ENCODE measurements at places on chromosomes 7 and 10.

- no peak for DNase-seq
Observed at GRCh38 chr7:25544254-25544653, 316.0 kb upstream of the NPVF start.

DNA sequence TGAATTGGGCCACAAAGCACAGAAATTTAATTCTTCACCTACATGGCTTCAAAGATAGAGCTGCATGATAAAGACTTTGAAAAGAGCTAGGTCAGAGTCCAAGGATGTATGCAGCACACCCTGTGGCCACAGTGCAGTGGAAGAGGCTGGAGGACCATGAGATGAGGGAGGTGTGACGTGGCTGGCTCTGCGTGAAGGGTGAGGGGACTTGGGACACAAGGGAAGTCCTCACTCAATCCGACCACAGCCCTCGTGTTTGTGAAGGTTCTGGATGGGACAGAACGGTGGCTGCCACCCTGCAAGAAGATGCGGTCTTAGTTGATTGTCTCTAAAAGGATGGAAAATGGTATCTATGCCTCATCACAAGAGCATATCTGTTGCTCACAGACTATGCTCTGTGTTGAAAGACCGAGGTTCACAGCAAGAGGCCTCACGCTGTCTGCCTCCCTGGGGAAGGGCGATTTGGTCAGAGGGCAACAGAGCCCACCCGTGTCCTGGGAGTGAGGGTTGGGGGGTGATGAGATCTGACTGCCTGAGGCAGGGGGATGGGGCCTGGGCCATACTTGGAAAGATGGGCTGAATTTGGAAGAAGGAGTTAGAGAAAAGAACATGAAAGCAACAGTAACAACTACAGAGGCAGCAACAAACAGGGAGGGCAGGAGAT is 174.4 kb upstream of the SHH start:
- DNase-seq, result no peak

DNA sequence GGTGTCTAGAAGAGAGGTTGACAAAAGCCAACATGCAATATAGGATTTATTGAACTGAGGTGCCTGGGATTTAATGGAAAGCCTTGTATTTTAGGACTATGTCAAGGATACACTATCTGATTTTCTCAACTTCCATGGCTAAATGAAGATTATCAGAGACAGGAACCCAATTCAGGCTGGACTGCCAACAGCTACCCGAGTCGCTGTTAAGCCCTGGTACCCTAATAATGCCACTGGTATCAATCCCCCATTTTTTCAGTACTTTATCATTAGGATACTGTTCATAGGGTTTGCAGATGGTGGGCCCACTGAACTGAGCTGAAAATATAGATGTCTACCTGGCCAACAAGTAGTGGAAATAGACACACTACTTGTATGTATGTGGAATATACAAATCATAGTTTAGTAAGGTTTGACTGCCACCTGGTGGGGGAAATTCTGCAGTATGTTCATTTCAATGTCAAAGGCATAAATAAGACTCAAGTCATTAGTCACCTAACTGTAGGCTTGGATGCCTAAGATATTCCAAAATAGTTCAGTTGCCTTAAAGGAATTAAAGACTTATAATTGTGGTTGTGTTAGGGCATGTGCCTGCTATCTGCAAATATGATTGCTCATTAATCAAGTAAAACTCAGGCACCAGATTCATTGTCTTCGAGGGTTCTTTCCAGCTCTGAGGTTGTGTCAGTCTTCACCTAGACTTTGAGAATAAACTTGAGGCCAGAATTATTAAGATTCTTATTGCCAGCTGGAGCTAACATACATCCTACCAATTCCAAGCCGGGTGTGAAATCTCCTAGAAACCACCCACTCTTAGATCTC is 34.1 kb upstream of the NOBOX start:
- no peak for DNase-seq

- DNase-seq, result no peak
Observed at GRCh38 chr7:151558575-151558974, 38.9 kb upstream of the RHEB start.

DNA sequence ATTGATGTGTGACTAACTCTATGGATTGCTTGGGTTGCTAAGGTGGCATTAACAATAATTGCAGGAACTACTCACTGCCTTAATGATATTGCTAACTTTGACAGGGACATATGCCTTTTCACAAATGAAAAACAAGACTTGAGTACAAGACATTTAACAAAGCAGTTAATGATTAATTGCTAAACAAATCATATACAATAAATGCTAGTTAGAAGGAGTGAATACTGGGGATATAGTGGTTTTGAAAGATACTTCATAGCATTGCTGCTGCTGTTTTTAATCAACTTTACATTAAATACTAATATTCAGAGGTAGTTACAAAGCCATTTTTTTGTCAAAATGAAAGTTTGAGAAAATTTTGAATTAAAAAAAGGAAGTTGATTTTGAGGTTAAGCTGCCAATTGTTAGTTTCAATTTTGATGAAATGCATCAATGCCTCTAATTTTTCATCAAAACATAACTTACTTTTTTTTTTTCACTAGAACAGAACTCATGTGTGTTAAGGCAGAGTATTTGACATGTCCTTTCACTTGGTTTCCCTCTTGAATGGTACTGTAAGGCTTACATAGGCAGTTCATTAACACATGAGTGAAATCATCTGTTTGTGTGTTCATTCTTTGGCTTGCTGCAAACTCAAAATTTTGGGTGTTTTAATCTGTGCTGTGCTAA is 106.2 kb upstream of the SEMA3D start:
- DNase-seq, result no peak

- DNase-seq, result no peak
Observed at GRCh38 chr7:74387606-74388005, 66.1 kb upstream of the GTF2IRD1 start.

- DNase-seq, result no peak
Observed at GRCh38 chr10:64519831-64520230, 998.6 kb downstream of the REEP3 start.

Measured in Right ventricle myocardium superior (tissue), 1 donor.